ENCODE measurements at places on chromosomes 12 and 14.

DNA sequence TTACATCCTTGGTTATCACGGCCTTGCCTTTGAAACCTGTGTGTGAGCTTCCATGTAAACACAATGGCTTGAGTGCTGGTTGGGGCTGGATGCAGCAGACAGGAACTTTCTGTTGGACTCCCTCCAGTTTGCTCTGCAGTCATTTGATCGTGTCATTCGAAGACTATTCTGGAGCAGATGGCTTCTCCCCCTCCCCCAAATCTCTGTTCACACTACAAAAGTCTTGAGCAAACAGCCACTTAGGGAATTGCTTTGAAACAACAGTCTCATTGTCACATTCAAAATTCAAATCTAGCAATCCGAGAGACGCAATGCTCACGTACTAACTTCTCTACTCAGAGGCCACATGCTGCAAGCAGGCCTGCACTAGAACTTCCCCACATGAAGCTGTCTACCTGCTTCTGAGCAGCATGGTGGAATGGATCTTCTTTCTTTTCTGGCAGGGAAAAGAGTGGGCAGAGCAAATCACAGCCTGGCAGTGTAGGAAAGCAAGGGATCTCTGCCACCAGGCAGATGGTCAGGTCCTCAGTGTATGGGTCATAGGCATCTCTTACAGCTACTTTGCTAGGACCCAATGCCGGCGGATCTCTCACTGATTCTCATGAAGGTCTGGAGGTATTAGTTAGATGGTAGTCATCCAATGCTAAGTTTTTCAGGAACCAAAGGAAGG, 214.2 kb downstream of the PPM1H start:
- DNase-seq = no peak
- H3K27ac ChIP-seq = peak overlapping the region; percentile 26
- H3K4me1 ChIP-seq = peaks cover 28% of the 10 kb centered on the region
- no peak overlapping the region for H3K4me3 ChIP-seq
- no peaks in the 10 kb centered on the region for H3K27me3 ChIP-seq

GRCh38 chr14:72714871-72715214, 179.1 kb downstream of the DPF3 start:
- no peaks in the 10 kb centered on the region for H3K27me3 ChIP-seq
- H3K36me3 ChIP-seq = no peaks in the 10 kb centered on the region
- H3K27ac ChIP-seq = no peak overlapping the region
- no peaks in the 10 kb centered on the region for H3K4me1 ChIP-seq

DNA sequence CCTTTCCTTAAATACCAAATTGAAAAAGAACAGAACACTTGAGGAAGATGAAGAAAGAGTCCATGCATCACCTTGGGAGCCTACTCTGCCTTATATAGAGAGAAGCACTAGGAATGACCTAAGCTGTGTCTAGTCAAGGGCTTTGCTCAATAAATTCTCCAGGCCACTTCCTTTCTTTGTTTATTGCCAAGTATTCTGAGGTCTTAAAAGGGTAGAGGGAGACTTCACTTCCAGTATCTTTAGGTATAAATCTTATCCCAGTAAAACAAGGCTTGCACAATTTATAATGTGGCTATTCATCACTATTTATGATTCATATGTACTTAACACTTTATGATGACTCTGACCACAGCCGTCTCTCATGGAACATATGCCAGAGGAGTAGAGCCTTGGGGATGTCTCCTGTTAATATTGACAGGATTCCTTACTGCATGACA, 85.1 kb upstream of the ARHGAP5 start:
- H3K4me3 ChIP-seq = no peak overlapping the region
- no peaks in the 10 kb centered on the region for H3K27me3 ChIP-seq
- H3K4me1 ChIP-seq = peaks cover 15% of the 10 kb centered on the region
- no peaks in the 10 kb centered on the region for H3K36me3 ChIP-seq

DNA sequence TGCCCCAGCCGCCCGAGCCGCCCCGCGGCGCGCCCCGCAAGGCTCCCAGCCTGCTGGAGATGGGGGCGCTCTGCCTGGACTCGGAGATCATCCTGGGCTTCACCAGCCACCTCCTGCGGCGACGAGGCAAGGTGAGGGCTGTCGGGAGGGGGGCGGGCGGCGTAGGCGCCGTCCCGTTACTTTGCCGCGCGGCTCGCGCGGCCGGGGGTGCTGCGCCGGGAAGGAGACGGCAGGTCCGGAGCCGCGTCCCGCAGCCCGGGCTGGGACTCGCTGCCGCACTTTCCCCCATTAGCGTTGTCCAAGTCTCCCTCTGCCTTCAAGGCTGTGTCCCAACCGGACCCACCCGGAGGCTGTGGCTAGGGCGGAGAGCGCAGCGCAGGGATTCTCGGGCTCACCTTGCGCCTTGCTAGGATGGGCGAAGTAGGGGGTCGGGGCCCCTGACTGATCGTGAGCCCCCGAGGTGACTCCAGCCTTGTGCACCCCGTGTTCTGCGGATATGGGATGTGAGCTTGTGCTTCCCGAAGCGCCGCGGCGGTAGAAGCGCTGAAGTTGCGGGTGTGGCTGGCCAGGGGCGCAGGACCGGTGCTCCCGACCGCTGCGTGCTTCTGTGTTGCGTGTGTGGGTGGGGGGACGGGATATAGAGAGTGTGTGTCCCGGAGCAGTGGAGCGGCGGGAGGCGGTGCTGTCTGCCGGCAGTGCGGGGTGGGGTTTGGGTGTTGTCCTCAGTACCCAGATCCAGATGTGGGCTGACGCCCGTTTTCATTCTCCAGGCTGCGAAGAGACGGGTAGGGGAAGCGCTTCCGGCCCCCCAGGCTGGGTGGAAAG, 1.7 kb upstream of the KIF26A start:
- peaks cover 46% of the 10 kb centered on the region for H3K27me3 ChIP-seq
- no peaks in the 10 kb centered on the region for H3K36me3 ChIP-seq
- H3K4me1 ChIP-seq = peaks cover 43% of the 10 kb centered on the region
- no peak overlapping the region for H3K27ac ChIP-seq
- no peak for DNase-seq
- H3K4me3 ChIP-seq = no peak overlapping the region

- no peak for DNase-seq
- no peaks in the 10 kb centered on the region for H3K27me3 ChIP-seq
- no peaks in the 10 kb centered on the region for H3K36me3 ChIP-seq
- H3K4me3 ChIP-seq = no peak overlapping the region
- H3K27ac ChIP-seq = no peak overlapping the region
These were observed 53.2 kb downstream of the GALNT16 start for GRCh38 chr14:69313176-69313575.

DNA sequence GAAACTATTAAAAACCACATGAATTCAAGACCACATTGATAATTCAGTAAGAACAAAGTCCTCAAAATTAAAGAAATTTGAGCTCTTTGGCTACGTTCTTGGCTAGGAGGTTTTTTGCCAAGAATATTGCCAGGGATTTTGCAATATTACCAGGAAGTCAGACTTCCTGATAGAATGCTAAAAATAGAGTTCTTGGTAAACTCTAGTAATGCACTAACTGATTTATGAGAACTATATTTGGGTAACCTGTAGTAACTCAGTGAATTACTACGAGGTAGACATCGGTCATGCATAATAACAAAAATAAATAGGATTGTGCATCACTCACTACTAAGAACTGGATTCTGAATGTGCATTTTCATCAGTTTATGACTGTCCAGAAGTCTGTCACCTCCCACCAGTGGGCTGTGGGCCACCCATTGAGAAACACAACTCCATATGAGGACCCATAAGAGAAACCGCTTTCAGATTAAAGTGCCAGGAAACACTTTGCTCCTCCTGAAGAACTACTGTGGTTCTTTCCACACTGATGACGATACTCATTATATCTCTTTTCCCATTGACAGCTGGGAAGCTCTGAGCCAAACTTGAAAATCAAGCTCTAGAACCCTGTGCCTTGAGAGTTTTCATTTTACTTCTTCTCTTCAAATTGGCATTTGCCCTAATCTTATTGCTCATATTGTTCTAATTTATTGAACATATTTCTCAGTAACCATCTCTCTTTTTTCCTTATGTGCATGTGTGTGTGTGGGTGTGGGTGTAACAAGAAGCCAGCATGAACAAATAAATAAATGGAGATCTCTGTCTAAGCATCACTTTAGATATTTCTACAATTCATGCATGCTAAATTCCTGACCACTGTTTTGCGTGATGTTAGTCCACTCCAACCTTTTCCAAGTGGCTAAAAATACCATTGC, 116.6 kb downstream of the BCL11B start:
- no peak overlapping the region for H3K4me3 ChIP-seq
- H3K36me3 ChIP-seq = no peaks in the 10 kb centered on the region
- H3K4me1 ChIP-seq = no peaks in the 10 kb centered on the region
- DNase-seq = no peak

- no peaks in the 10 kb centered on the region for H3K4me1 ChIP-seq
- no peaks in the 10 kb centered on the region for H3K36me3 ChIP-seq
- no peak for DNase-seq
- no peak overlapping the region for H3K4me3 ChIP-seq
- no peaks in the 10 kb centered on the region for H3K27me3 ChIP-seq
These were observed 40.8 kb upstream of the CSRP2 start for GRCh38 chr12:76919383-76920171.

- H3K27me3 ChIP-seq = no peaks in the 10 kb centered on the region
- no peak overlapping the region for H3K4me3 ChIP-seq
- no peaks in the 10 kb centered on the region for H3K36me3 ChIP-seq
- H3K4me1 ChIP-seq = peaks cover 11% of the 10 kb centered on the region
- no peak for DNase-seq
- no peak overlapping the region for H3K27ac ChIP-seq
These were observed 36.3 kb upstream of the MAP3K9 start for GRCh38 chr14:70845601-70846000.

- no peaks in the 10 kb centered on the region for H3K36me3 ChIP-seq
- H3K4me3 ChIP-seq = no peak overlapping the region
- H3K27ac ChIP-seq = no peak overlapping the region
These were observed 34.7 kb downstream of the KCNA5 start for GRCh38 chr12:5078423-5078822.

- peaks cover 21% of the 10 kb centered on the region for H3K4me1 ChIP-seq
- H3K27ac ChIP-seq = peak overlapping the region; percentile 88
- H3K4me3 ChIP-seq = no peak overlapping the region
- H3K27me3 ChIP-seq = no peaks in the 10 kb centered on the region
- peak; percentile 59 for DNase-seq
- H3K36me3 ChIP-seq = no peaks in the 10 kb centered on the region
These were observed 55.5 kb upstream of the PARP11 start for GRCh38 chr12:3928538-3929184.

- no peaks in the 10 kb centered on the region for H3K27me3 ChIP-seq
- no peaks in the 10 kb centered on the region for H3K36me3 ChIP-seq
- peak; percentile 35 for DNase-seq
- peaks cover 6% of the 10 kb centered on the region for H3K4me1 ChIP-seq
- no peak overlapping the region for H3K4me3 ChIP-seq
These were observed 3.2 kb downstream of the BIN2 start for GRCh38 chr12:51320695-51321320.

DNA sequence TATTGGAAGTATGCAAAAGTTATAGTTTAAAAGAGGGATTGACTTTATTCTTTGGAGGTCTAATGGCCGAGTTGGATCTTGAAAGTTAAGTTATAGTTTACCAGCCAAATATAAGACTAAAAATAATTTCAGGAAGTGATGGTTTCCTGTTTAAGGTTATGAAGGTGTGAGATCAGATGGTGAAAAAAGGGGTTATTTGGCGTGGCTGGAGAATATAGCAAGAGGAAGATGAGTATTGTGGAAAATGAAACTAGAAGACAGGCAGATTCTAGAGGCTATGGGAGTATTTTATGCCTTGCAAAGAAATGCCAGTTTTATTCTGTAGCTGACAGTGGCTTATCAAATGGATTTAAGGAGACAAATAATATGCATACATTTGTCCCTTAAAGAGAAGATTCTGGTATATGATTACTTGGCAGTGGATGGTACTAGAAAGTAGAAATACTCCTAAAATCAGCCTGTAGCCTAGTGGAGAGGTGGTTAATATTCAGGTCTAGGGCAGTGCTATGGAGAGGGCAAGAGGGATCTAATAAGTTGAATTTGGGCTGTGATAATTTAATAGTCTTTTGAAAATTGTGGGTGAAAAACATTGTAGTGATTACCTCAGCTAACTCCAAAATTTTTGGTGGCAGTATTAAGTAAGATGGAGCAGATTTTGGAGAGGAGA, 1091.8 kb upstream of the ATXN7L3B start:
- H3K4me3 ChIP-seq = no peak overlapping the region
- no peak overlapping the region for H3K27ac ChIP-seq
- no peaks in the 10 kb centered on the region for H3K27me3 ChIP-seq
- no peaks in the 10 kb centered on the region for H3K36me3 ChIP-seq

- no peak for DNase-seq
- H3K27me3 ChIP-seq = no peaks in the 10 kb centered on the region
- no peak overlapping the region for H3K27ac ChIP-seq
- H3K4me3 ChIP-seq = no peak overlapping the region
- no peaks in the 10 kb centered on the region for H3K4me1 ChIP-seq
These were observed 63.3 kb downstream of the CALM1 start for GRCh38 chr14:90460136-90460535.

- no peaks in the 10 kb centered on the region for H3K4me1 ChIP-seq
- H3K36me3 ChIP-seq = no peaks in the 10 kb centered on the region
- peak overlapping the region; percentile 47 for H3K27ac ChIP-seq
- H3K4me3 ChIP-seq = peak overlapping the region; percentile 51
- DNase-seq = peak; percentile 19
- peaks cover 57% of the 10 kb centered on the region for H3K27me3 ChIP-seq
These were observed 845 bp downstream of the TMEM132C start for GRCh38 chr12:128267651-128268378.

GRCh38 chr12:96985515-96986362, 78.7 kb downstream of the NEDD1 start:
- H3K36me3 ChIP-seq = no peaks in the 10 kb centered on the region
- H3K27me3 ChIP-seq = peaks cover 17% of the 10 kb centered on the region
- DNase-seq = peak; percentile 49
- H3K4me1 ChIP-seq = no peaks in the 10 kb centered on the region
- H3K27ac ChIP-seq = no peak overlapping the region

- no peak for DNase-seq
- no peak overlapping the region for H3K27ac ChIP-seq
- H3K4me3 ChIP-seq = no peak overlapping the region
- H3K27me3 ChIP-seq = no peaks in the 10 kb centered on the region
- no peaks in the 10 kb centered on the region for H3K36me3 ChIP-seq
These were observed 11.2 kb downstream of the FAR2 start for GRCh38 chr12:29160230-29160629.

DNA sequence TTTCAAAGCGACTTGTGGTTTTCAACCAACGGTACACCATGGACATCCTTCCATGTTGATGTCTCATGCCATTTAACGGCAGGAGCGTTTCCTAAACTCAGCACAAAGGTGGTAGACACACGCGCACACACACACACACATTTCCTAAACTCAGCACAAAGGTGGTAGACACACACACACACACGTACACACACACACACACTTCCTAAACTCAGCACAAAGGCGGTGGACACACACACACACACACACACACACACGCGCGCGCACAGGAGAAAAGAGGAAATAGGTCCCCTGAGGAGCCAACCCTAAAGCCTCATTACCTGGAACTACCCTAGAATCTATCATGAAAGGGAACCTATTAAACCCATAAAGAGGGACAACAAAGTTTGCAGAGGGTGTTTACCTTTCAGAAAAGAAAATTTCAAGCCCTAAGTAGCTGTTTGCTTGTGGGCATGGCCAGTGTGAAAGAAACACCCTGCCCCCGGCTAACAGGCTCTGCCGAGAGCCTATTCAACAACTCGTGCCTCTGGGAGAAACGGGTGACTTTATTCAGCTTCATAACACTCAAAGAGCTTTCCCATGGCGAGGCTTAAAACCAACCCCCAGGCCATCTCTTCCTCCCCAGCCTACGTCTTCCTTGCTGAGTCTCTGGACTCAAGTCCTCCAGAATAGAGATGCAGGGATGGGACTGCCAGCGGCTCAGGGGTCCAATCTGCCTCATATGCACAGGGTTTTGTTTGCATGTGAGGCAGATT, 31.8 kb downstream of the SLC8B1 start:
- no peaks in the 10 kb centered on the region for H3K36me3 ChIP-seq
- peaks cover 13% of the 10 kb centered on the region for H3K4me1 ChIP-seq
- no peak overlapping the region for H3K4me3 ChIP-seq
- DNase-seq = no peak

- no peaks in the 10 kb centered on the region for H3K36me3 ChIP-seq
- H3K4me3 ChIP-seq = peak overlapping the region; percentile 46
- H3K4me1 ChIP-seq = no peaks in the 10 kb centered on the region
- H3K27ac ChIP-seq = peak overlapping the region; percentile 74
These were observed 5.4 kb upstream of the ATP23 start for GRCh38 chr12:57935839-57936512.

Measured in hepatocyte (in vitro differentiated cells).